ENCODE measurements at places on chromosomes 1 and 21.

GRCh38 chr1:244100704-244101453, 49.8 kb downstream of the ZBTB18 start:
- DNase-seq = no peak

DNA sequence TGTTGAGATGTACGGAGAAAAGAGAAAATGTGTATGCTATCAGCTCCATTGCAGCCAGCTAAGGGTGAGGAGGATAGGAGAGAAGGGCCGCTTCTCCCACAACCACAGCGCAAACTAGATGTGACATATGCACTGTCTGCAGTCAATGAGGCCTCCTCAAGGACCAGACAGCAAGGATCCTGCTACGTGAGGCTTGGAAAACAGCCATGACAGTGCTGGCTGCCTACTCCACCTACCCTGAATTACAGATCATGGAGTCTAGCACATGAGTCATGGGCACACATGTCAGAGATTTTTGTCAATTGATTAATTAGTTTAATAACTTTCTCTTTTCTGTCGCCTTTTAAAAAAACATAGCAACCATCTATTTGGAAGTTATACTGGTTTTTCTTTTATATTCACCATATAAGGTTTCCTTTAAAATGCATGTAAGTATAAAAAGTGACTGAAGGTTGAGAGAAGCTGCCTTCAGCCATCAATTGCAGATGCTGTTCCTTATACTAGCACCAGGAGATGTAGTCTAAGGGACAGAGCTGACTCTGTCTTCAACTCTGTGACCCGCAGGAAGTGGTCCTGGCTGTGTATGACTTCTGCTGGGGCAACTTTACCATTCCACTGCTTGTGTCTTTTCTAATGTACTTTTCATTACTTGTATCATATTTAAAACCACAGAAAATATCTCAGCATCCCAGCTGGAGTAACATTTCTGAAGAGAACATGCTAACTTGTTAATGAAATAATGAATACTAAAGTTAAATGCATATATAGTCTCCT, 3.1 kb downstream of the VPS26C start:
- DNase-seq = no peak

DNA sequence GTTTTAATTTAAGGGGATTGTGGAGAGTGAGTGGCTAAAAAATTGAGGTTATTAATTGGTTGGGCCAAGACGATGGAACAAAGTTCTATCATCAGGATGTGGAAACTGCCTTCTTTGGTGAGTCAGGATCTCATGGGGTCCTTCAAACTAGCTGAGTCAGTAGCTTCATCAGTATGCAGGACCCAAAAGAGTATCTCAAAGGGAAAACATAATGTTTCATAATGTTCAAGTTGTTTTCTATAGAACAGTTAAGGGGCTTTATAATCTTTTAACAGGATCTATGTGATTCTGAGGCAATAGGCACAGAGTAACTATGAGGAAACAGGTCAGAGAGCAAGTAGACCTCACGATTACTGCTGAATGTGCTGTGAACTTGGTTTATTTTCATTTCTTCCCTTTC, 3.2 kb upstream of the OLFML2B start:
- no peak for DNase-seq

DNA sequence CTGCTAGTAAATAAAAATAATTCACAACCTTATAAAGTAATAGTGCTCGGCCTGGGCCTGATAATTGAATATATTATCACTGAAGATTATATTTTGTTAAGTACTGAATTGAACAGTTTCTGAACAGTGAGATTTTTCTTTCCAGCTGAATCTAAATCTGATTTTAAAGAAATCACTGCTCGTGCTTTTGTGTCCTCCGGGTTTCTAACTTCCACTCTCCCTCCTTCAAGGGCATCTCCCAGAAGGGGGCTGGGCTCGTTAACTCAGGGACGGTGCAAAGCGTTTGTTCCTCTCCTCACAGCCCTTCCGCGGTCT, 823 bp upstream of the KIF1B start:
- DNase-seq = no peak

- no peak for DNase-seq
These were observed 607 bp downstream of the BTG3 start for GRCh38 chr21:17612023-17612564.

DNA sequence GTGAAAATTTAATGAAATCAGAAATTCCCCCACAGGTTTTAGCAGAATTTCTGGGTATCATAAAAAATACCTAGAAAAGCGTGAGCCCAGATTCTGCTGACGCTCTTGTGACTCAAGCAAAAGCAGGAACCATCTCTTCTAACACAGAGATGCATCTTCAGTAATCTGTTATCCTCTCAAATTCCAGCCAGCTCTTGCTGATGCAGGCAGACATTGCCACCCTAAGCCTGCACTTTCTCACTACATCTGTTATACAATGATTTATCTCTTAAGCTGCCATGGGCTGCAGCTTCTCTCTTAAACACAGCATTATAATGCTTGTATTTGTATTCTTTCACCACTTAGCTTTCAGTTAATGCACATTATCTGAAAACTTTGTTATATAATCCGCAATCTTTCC, 113.0 kb upstream of the RGS1 start:
- no peak for DNase-seq

GRCh38 chr1:43493661-43494450, 36.8 kb upstream of the PTPRF start:
- DNase-seq = no peak

GRCh38 chr1:105072850-105073249, 1323.2 kb downstream of the AMY1C start:
- DNase-seq = no peak

Measured in LoVo (cell line).